ENCODE measurements at places on chromosomes 2 and 18.
A peak's percentile ranks its signal among the peaks of the same experiment; 100 is the strongest.

DNA sequence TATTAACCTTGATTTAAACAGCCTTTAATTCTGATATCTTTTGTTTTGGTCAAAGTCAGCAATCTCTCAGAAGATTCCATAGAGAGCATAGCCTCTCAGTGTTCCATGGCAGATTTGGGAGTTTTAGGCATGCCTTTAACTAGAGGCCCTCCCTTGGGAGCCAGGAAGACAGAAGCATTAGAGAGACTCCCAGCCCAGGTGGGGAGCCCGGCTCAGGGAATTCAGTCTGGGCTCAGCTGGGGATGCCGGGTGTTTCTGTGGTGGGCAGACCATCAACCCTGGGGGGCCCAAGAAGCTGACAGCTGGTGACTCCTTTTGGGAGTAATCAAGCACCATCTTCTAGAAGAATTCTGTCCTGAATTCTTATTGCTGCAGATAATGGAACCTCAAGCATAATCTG is 99.7 kb upstream of the CELF4 start:
- DNase-seq, result no peak

DNA sequence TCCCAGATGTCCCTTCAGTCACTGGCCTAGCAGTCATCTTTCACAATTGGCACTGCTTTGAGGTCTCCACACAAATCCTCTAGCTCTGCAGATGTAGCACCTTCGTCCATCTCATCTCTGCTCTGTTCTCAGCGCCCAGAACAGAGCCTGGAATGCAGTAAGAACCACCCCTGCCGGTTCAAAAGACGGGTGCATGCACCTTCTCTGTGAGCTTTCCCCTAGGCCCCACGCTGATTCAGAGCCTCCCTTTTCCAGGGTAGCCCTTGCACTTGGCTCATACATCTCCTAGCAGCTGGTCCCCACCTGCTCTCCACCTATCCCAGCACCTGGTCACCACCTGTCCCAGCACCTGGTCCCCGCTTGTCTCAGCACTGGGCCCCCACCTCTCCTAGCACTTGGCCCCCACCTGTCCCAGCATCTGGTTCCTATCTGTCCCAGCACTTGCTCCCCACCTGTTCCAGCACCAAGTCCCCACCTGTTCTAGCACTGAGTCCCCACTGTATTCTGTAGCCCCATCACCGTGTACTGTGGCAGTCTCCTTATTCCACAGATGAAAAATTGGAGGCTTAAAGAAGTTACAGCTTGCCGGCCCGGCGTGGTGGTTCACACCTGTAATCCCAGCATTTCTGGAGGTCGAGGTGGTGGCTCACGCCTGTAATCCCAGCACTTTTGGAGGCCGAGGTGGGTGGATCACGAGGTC is 4.7 kb upstream of the KCNF1 start:
- no peak for DNase-seq

- DNase-seq, result no peak
These were observed 361.1 kb upstream of the NRP2 start for GRCh38 chr2:205321231-205321630.

DNA sequence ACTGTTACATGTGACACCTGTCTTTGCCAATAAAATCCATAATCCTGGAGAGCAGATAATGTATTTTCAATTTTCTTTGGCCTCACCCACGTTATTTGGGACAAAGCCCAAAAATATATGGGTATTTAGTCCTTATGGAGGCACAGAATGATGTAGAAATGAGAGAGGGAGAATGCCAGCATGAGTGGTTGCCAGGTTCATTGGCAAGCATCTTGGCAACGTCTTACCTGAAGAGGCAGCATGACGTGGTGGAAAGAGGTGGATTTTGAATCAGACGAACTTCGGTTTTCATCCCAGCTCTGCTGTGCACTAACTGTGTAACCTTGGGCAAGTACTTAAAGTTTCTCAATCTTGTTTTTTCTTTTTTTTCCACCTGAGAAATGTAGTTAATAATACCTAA is 969.6 kb upstream of the PIK3C3 start:
- DNase-seq, result no peak

DNA sequence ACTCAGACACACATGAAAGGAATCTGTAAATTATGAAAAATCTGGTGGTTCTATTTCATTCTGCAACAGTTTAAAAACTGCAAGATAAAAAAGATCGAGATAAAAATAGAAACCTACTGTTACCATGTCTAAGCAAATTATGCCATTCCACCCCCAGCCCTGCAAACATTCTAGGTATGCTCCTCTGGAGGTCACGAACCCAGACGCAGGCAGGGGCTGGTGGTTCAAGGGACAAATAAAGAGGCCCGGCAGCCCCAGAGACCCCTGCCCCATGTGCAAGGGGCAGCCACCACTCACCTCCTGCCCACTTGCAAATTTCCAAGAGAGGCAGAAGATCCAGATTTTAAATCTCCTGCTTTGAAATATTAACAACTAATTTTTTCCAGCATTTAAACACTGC is 210.5 kb downstream of the ANAPC1 start:
- DNase-seq, result no peak

DNA sequence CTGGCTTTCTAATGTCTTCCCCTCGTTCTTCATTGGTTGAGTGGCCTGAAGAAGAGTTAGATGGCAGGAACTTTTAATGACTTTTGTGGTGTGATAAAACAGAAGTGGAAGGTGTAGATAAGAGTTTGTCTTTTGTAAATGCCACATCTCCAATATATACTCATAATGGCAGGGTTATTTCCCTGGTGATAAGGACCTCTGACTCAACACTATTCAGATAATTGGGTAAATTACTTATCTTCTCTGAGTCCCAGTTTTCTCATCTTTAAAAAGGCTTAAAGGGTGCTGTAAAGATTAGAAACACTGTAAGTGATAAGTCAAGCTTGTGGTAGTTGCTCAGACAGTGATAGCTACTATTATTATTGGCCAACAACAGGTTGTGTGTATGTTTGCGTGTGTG is 9.5 kb downstream of the KLHL14 start:
- DNase-seq, result no peak

- no peak for DNase-seq
These were observed 1.9 kb upstream of the SPOPL start for GRCh38 chr2:138499684-138500083.

GRCh38 chr18:62324181-62324828 is 805 bp upstream of the TNFRSF11A start:
- no peak for DNase-seq

DNA sequence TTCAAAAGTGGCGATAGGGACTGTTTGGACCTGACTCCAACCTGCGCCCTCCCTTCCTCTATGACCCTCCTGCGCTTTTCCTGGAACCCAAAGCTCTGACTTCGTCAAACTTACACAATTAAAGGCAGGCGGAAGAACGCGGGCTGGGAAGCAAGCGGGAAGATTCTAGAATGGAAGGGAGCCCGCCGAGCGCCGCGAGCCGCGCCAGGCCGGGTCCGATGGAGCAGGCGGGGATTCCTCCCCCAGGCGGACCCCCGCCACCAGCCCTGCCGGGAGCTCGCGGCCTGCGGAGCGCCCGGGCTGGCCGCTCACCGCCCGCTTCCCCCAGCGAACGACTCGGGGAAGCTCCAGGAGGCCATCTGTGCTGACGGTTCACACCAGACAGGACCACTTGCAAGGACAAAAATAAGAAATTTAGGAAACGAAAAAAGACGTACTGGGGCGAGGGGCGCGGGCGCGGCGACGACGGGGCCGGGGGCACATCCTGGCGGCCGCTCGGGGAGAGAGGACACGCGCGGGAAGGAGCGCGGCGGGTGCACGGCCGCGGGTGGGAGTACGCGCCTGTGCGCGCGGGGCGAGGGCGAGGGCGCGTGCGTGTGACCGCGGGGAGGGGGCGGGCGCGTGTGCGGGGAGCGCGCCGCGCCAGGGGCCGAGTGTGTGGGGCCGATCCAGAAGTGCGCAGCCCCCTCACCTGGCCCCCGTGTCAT is 1.1 kb upstream of the SALL3 start:
- peak; percentile 52 for DNase-seq

- DNase-seq, result no peak
These were observed 189.4 kb upstream of the ACAA2 start for GRCh38 chr18:50002781-50003180.

GRCh38 chr18:10544093-10544748 is 18.4 kb downstream of the NAPG start:
- DNase-seq, result no peak

GRCh38 chr2:99836690-99837605 is 305.4 kb downstream of the AFF3 start:
- DNase-seq, result no peak

- no peak for DNase-seq
These were observed 112.8 kb downstream of the PHLPP1 start for GRCh38 chr18:62828091-62828640.

- DNase-seq, result peak; percentile 33
These were observed 228.0 kb upstream of the SMAD7 start for GRCh38 chr18:49178736-49179135.

DNA sequence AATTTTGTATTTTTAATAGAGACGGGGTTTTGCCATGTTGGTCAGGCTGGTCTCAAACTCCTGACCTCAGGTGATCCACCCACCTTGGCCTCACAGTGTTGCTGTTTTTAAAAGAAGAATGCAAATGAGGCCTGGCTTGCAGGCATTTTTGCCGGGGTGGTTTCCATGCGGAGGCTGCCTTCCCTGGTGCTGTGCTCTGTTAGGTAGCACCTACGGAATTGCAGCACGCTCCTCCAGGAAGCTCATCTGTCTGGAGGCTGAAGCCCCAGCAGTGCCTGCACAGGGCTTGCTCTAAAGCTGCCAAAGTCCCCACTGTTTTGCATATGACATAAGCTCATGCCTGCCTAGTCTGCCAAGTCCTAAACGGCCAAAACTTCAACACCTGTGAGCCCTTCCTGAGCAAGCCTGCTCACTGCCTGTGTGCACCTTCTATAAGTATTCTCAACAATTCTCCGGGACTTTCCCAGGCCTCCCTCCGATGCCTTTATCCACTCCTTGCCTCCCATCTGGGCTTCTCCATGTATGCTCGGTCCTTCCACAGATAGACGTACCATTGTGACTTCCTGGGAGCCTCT is 551.3 kb upstream of the RAB6C start:
- no peak for DNase-seq

GRCh38 chr2:40783704-40784103 is 331.8 kb upstream of the SLC8A1 start:
- DNase-seq, result no peak

- no peak for DNase-seq
These were observed 452.8 kb downstream of the CBLN2 start for GRCh38 chr18:72091369-72091768.

DNA sequence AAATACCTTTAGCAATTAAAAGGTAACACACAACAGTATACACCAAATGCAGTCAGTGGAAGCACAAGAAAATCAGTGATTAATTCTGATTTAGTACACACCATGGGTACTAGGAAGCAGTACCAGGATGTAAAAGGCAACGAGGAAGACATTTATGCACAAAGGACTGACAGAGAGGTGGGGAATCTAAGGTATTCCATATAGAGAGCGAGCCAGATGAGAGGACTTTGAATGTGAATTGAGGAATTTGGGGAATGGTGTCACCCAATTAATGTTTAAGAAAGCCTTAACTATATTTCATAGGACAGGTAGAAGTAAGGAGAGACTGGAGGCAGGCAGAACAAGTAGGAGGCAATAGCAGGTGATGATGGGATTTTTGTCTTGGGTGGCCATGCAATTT is 11.7 kb downstream of the CPS1 start:
- no peak for DNase-seq

DNA sequence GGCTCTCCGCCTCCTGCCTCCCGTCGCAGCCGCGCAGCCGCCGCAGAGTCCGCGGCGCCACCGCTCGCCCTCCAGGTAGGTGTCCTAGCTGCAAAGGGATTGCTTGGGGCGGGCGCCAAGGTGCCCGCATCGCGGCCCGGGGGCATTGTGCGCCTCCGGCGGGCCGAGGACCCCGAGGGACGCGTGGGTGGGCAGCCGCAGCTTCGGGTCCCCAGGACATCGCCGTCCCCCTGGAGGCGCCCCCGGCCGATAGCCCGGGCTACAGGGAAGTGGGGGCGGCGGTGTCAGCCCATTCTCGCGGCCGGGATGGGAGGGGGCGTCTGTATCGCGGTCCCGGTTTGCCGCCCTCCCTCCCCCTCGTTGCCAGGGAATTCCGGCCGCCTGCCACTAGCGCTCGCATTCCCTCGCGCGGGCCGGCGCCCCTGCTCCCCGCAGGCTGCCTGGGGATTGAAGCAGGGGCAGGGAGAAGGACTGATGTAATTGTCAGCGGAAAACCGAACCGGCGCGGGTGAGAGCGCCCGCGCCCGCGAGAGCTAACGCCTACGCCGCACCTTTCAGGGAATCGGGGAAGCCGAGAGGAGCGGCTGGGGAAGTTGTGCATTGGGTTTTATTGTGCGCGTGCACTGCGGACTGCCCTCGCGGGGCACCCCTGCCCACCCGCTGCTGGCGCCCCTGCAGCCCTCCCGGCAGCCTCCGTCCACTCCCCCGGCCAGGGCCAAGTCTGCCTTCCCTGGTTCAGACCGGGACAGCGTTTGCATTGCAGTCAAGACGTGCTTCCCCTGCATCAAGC is 483 bp downstream of the OSBPL6 start:
- DNase-seq, result peak; percentile 74

- no peak for DNase-seq
These were observed 105.6 kb downstream of the TNS1 start for GRCh38 chr2:217897091-217897715.

DNA sequence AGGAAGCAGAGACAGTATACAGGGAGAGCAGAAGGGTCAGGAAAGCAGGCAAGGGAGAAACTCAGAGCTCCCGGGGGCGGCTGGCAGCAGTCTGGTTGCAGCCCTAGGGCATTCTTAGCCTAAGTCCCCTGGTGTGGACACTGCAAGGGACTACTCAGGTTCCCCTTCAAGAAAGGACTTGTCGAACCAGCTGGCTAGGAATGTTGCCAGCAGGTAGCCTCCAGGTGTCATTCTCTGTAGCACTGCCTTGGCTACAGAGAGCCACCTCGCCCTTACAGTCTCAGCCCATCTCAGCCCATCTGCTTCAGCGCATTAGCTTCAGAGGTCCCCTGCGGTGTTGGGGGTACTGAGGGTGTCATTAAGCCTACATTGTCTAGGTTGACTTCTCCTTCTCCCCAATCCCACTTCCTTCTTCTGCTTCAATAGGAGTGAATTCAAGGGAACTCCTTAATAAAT is 11.3 kb upstream of the TMSB10 start:
- DNase-seq, result no peak

DNA sequence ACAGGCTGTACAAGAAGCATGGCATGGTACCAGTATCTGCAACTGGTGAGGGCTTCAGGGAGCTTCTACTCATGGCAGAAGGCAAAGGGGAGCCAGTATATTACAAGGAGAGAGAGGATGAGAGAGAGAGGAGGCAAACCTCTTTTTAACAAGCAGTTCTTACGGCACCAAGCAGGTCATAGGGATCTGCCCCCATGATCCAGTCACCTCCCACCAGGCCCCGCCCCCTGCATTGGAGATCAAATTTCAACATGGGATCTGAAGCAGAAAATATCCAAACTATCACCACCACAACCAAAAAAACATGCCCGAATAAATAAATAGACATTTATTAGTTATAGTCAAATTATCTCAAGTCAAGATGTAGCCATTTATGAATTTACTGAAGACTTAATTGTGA is 14.5 kb upstream of the SLC35F5 start:
- DNase-seq, result peak; percentile 52

Data from nephron progenitor cell (in vitro differentiated cells).